NCI-H187 (cell line): ENCODE measurements at places on chromosomes 16 and 17.

DNA sequence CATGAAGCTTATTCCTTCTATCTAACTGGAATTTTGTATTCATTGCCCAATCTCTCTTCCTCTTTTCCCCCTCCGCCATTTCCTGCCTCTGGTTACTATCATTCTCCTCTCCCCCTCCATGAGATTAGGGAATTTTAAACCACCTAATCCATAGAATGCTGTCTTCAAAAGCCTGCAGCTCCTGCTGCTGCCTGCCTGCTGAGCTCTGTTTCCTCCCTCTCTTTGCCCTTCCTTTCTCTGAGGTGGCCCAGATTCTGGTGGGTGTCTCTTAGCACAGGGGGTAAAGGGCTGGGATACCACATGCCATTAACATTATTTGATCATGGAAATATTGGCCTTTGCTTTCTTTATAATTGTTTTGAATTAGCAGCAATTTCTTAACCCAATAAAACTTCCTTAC, 241.6 kb downstream of the CNTNAP4 start:
- no peak for DNase-seq

DNA sequence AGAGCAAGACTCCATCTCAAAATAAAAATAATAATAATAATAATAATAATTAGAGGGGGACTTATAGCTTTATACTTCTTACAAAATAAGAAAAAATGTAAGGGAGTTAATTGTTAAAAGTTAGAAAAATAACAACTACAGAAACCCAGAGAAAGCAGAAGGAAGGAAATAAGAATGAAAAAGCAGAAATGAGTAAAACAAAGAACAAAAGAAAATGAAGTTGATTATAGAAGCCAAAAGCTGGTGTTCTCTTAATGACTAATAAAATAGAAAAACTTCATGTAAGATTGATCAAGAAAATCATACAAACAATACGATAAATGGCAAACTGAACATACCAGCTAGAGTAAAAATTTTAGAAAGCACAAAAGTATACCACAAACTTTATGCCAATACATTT, 6.8 kb upstream of the NSMCE1 start:
- no peak for DNase-seq

GRCh38 chr16:89150090-89150835, 21.3 kb upstream of the CDH15 start:
- no peak for DNase-seq

DNA sequence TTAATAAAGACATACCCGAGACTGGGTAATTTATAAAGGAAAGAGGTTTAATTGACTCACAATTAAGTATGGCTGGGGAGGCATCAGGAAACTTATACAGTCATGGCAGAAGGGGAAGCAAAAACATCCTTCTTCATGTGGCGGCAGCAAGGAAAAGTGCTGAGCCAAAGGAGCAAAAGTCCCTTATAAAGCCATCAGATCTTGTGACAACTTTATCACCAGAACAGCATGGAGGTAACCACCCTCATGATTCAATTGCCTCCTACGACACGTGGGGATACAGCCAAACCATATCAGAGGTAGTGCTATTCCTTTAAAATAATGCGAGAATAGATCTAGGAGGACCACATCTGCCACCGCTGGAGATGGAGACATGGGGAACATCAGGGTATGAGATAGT, 9.0 kb downstream of the C16orf54 start:
- DNase-seq, result no peak

- no peak for DNase-seq
Observed at GRCh38 chr17:17666111-17666714, 15.0 kb upstream of the RAI1 start.

GRCh38 chr17:39026980-39027451, 59.8 kb upstream of the FBXO47 start:
- no peak for DNase-seq

DNA sequence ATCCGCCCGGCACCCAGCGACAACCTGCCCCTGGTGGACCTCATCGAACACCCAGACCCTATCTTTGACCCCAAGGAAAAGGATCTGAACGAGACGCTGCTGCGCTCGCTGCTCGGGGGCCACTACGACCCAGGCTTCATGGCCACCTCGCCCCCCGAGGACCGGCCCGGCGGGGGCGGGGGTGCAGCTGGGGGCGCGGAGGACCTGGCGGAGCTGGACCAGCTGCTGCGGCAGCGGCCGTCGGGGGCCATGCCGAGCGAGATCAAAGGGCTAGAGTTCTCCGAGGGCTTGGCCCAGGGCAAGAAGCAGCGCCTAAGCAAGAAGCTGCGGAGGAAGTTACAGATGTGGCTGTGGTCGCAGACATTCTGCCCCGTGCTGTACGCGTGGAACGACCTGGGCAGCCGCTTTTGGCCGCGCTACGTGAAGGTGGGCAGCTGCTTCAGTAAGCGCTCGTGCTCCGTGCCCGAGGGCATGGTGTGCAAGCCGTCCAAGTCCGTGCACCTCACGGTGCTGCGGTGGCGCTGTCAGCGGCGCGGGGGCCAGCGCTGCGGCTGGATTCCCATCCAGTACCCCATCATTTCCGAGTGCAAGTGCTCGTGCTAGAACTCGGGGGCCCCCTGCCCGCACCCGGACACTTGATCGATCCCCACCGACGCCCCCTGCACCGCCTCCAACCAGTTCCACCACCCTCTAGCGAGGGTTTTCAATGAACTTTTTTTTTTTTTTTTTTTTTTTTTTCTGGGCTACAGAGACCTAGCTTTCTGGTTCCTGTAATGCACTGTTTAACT, 1.0 kb downstream of the NOG start:
- DNase-seq, result no peak

DNA sequence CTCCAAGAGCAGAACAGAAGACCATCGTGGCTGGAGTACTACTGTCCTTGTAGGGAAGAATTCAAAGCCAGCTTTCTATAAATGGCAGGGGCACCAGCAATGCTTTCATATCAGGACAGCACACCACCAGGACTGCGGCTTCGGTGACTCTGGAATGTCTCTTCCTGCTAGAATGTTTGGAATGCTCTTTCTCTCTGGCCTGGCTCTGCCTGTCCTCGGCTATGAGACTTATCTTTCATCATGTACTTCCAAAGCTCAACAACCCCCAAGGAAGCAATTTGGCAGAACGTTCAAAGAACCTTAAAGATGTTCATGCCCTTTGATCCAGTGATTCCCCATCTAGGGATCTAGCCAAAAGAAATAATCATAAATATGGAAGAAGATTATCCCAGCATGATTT, 52.7 kb upstream of the NOG start:
- no peak for DNase-seq

DNA sequence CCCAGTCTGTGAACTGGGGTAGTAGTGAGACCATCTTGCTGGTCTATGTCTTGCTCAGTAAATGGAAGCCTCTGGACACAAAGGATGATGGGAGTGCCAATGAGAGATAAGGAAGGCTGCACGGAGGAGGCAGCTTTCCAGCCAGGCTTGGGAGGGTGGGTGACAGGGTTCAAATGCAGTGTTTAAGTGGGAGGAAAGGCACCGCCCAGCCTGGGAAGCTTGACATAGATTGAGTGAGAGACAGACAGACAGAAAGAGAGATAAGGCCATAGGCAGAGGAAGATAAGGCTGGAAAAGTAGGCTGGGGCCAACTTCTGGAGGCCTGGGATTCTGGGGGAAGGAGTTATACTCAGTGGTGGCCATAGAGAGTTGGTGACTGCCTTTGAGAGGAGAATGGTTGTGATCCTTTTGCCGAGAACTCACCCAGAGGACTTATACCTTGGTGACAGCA, 7.2 kb upstream of the COL1A1 start:
- no peak for DNase-seq

GRCh38 chr16:31099860-31100638, 5.5 kb upstream of the VKORC1 start:
- DNase-seq, result no peak

DNA sequence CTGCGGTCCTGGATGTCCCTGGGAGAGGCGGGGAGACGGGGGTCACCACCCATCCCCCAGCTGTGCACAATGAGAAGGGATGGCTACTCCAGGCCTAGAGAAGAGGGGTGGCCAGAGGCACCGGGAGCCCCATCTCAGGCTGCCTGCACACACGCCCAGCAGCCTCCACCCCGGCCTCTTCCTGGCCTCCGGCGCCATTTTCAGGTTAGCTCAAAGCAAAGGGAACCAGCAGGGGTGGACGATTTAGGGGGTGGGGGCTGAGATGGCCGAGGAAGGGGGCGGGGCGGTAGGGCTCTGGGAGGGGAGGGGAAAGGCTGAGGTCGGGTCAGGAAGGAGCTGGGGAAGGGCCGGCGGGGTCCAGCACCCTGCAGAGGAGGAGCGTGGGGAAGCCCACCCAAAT, 42.8 kb downstream of the SRCIN1 start:
- DNase-seq, result no peak

DNA sequence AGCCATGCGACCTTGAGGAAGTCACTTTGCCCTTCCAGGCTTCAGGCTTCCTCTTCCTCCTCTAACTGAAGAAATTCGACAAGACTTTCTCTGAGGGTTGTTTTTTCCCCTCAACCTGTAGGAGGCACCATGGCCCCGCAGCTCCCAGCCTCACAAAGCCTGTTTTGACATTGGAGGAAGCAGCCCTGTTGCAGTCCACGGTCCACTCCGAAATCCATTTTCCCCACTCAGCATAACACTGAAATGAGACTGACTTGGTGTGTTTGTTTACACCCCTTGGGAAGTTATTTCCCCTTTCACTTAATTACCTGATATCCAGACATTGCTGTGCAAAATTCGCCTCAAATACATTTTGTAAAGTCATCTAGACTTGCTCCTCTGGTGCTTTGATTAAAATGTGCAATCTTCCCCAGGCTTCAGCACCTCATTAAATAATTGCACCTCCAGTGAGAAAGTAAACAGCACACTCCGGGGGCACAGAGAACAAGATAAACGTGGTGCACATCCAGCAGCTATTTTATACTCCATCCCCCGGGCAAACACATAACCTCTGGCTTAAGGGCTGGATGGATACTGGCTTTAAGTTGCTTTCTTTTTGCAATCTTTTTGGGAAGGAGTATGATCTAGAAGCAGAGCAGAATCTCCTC, 41.4 kb upstream of the PIRT start:
- no peak for DNase-seq

DNA sequence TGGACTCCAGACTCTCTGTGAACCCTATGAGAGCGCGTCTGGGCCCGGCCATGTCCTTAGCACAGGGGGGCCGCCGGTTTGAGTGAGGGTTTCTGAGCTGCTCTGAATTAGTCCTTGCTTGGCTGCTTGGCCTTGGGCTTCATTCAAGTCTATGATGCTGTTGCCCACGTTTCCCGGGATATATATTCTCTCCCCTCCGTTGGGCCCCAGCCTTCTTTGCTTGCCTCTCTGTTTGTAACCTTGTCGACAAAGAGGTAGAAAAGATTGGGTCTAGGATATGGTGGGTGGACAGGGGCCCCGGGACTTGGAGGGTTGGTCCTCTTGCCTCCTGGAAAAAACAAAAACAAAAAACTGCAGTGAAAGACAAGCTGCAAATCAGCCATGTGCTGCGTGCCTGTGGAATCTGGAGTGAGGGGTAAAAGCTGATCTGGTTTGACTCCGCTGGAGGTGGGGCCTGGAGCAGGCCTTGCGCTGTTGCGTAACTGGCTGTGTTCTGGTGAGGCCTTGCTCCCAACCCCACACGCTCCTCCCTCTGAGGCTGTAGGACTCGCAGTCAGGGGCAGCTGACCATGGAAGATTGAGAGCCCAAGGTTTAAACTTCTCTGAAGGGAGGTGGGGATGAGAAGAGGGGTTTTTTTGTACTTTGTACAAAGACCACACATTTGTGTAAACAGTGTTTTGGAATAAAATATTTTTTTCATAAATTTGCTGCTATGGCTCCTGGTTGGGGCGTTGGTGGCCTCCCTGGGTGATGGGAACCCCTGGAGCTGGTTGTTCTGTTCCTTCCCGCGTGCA, 23.1 kb downstream of the STAT5A start:
- DNase-seq, result no peak

DNA sequence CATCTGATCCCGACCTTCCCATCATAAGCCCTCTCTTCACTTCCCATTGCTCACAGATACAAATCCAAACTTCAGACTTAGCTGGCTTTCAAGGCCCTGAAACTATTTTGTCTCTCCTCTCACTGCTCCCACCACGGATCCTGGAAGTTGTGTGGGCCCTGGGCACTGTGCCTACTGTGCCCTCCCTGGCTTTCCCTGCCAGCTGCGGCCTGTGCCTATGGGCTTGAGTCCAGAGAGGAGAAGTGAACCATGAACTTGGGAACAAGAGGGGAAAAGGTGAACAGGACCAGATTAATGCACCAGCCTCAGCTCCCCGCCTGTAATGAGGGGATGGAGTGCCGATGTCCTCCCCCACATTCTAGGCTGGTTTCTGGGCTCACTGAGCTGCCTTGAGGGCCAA, 18.9 kb upstream of the KCNJ12 start:
- no peak for DNase-seq

GRCh38 chr17:54172096-54172984, 349.6 kb downstream of the KIF2B start:
- no peak for DNase-seq

DNA sequence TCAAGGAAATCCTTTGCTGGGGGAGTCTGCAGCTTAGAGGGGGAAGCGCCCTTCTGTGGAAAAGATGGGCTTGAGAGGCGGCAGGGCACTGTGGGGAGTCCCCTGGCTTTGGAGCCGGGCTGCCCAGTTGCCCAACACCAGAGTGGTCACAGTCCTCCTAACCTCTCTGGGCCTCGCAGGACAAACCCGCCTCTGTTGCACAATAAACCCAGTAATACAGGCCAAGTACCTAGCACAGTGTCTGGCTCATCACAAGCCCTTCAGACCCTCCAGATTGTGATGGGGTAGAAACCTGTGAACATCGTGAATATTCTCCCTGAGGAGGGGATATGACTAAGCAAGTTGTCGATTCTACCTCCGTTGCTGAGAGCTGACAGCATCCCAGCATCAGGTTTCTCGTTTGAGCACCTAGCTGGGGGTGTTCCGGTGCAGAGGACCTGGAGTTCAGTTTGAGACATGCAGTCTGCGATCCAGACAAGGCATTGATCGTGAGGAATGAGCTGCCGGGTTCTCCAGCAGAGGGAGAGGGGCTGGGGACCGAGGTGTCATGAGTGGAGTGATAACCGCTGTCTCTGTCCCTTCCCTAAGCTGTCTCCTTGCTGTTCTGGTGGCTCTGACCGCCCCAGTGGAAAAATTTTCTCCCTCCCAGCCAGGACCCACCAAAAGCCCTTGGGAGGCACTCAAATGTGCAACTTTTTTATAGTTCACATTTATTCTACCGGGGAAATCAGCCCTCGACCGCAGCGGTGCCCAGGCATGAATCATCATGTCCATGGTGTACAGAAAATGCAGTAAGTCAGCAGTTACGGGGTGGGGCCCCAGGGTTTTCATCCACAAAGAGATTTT, 161.9 kb downstream of the WSCD1 start:
- DNase-seq, result no peak

GRCh38 chr17:50564916-50565315, 4.4 kb downstream of the CACNA1G start:
- no peak for DNase-seq

GRCh38 chr17:36722121-36722902, 120.9 kb downstream of the MRM1 start:
- DNase-seq, result peak; percentile 75

- DNase-seq, result no peak
Observed at GRCh38 chr17:6910987-6911603, 79.6 kb upstream of the TEKT1 start.
